ENCODE measurements at places on chromosomes 2 and 18. TPM values are rescaled to one million over a fixed set of nuclear protein-coding genes. Genes with fewer than 3 reads are reported as not detected.

DNA sequence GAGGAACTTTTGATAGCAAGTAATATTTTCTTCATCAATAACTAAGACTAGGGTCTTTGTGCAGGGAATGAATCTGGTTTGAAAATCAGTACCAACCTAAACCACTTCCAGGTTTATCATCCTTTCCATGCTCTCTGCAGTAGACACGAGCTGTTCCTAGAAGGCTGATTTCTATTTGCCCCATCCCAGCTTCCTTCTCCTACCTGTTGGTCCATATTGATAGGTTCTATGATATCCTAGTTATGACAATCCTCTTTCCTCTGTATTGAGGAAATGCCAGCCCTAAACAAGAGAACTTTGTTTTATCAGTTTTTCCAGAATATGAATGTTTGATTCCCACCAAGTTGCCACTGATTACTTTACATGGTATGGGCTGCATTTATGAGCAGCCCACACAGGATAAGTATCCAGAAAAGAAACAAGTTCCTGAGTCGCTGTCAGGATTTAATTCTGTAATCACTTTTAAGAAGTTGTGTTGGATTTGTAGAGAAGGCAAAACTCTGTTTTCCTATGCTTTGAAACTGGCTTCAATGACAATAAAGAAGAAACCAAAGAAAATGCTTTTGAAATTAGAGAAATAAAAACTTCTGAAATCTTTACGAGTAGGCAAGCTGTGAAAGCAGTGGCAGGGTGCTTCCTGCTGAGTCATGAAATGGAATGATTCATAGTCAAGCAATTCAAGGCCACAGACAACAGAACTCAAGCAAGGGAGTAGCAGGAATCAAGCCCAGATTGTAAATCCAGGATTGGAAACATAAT, 37.3 kb upstream of the TANK start:
- peak; percentile 93 for DNase-seq

DNA sequence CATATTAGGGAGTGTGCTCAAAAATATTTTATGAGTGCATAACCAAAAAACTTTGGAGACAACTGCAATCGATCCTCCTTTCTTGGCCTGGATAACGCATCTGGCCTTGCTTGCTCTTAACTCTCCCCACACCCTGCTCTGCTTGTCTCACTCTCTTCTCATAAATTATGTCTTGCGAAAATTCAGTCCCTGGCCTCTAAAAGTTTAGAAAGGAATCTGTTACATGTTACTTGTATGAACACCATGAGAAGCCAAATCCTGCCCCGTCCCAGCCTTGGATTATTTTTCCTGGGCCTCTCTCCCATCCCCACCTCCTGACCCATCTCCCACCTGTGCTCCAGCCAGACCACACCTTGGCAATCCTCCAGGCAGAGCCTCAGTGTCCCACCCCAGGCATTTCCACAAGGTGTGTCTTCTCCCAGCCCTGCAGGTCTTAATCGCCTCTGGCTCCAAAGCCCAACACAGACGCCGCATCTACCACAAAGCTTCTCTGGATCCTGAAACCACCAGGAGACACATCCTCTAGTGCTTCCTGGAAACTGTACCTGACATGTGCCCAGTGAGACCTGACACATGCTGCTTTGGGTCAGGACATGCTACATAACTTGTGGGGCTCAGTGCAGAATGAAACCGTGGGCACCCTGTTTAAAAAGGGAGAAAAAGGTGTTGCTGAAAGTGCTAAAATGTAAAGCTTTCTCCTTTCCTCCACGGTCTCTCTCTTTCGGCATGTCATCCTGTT, 99.6 kb upstream of the ST3GAL5 start:
- DNase-seq: no peak

- DNase-seq: no peak
Measured at GRCh38 chr18:59001721-59002120, 137.0 kb downstream of the ZNF532 start.

CNDP1 gene
- total RNA-seq: not detected

DNA sequence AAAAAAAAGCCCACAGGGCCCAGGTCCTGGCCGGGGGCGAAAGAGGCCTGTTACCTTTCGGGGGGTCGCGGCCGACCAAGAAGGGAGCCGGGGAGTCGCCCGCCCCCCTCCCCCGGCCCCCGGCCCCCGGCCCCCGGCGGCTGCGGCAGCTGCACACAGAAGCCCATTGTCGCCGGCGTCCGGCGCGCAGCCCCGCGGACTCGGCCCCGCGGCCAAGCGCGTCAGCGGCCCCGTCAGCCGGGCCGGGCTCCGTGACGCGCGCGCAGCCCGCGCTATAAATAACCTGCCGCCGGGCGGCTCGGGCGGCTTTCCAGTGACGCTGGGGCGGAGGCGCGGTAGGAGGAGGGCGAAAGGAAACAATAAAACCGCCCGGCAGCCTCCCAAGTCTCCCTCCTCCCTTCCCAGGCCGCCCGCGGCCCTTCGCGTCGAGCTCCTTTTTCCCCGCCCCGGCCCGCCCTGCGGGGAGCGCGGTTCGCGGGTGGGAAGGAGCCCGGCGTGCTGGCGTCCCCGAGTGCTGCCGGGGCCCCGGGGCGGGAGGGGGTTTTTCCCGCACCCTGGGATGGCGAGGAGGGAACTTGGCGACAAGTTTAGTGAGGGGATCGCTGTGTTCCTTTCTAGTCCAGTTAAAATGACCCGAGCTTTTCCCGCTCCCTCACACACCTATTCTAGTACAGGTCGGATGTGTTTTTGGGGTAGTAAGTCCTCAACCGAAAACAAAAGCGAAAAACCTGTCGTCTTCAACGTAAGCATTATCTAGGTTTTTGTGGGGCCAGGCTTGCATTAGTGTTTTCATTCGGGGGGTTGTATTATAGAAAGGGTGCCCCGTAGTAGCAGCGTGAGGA, 10.0 kb upstream of the NR4A2 start:
- peak; percentile 93 for DNase-seq

- DNase-seq: no peak
Measured at GRCh38 chr2:240586919-240587800, 626 bp downstream of the CAPN10 start.

ABCB11 gene
- total RNA-seq: not detected

DNA sequence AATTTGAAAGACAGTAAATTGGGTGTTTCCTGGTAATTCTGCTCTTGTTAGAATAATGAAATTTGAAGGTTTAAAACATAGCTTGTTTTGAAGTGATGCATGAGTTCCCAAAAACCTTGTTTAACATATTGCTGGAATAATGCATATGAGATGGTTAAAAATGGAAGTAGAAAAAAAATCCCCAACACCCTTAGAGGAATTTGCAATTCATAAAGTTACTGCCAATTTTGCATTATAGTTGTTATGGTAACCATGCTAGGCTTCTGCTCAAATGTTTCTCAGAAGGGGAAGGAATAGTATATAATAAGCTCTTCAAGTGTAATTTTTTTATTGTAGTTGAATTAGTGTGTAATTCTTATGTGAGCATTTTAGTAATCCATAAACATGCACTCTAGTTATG, 49.1 kb downstream of the FASTKD2 start:
- DNase-seq: no peak

DNA sequence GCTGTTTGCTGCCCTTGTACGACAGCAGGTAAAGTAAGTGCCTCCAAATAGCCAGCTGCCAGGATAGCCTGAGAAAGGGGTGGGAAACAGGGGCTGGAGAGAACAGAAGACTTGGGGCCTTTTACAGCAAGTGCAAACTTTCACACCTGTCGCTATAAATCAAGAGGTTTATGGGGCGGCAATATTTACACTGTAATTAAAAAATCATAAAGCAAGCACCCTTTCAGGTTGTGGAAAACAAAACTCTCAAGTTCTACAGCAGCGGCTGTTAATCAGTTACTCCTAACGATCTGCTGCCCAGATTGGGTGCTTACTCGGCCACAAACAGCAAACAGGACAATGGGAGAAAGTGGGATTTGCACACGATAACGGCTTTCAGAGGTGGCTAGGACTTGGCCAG, 359.5 kb upstream of the ETAA1 start:
- no peak for DNase-seq

CCDC141 gene
- not detected for total RNA-seq

DNA sequence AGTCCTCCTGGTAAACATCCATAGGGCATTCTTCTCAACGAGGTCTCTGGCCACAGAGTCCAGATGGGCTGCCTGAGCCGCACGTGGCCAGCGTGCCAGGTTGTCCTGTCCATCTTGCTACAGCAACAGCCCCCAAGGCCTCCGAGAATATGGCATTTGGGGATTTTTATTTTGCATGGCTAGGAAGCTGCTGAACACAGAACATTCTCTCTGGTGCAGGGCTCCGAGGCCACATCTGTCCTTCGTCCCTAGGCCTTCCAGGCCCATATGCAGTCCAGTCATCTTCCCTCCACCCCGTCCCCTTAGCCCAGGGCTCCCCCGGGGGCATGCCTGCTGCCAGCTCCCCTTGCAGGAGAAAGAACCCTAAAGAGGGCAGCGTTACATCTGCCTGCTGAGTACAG, 2.3 kb downstream of the HDAC4 start:
- no peak for DNase-seq

DNA sequence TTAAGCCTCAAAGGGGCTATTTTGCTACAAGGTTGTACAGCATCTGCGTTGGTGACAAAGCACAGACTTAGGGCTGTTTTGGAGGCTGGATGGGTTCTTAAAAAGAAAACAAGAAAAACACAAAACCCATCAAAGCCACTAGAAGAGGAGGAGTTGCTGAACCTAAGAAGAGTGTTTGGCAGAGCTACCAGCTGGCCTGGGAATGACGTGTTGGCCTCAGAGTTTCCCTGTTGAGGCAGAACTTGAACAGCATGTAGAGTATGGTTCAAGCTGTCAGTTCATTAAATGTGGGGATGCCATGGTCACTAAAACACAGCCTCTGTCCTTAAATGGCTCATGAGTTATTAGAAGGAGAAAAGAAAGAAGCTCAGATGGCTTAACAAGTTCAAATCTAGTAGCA, 162.5 kb downstream of the TTC32 start:
- peak; percentile 46 for DNase-seq

- no peak for DNase-seq
Measured at GRCh38 chr2:191459158-191459557, 214.0 kb downstream of the MYO1B start.

PSMD14 gene
- 110 TPM for total RNA-seq
